IPS DF 19.7 (cell line): ENCODE measurements at places on chromosomes 16 and 17.

DNA sequence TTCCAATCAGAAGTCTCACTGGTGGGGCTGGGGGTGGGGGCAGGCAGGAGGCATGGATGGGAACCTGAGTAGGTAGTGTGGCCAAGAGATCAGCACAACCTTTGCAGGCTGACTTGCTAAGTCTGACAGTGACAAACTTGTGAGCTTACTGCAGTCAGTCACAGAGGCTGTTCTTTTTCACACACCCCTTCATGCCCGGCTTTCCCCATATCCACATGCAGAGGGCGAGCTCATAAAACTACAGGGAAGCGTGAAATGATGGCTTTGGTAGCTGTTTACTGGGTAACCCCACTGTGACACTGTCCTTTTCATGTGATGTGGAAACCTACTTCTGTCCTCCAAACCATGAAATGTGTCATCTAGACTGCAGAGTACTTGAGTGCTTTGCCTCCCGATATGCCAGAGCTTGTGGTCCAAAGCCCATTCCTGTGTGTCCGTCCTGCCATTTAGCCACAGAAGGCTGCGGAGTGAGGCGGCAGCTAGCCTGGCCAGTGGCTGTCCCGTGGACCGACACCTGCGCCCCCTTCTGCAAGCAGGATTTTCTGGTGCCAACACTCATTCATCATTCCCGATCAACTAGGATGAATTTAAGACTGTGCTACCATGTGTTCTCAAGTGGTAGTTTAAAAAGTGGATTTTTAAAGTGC, 9.8 kb downstream of the GEMIN4 start:
- DNase-seq, result no peak

DNA sequence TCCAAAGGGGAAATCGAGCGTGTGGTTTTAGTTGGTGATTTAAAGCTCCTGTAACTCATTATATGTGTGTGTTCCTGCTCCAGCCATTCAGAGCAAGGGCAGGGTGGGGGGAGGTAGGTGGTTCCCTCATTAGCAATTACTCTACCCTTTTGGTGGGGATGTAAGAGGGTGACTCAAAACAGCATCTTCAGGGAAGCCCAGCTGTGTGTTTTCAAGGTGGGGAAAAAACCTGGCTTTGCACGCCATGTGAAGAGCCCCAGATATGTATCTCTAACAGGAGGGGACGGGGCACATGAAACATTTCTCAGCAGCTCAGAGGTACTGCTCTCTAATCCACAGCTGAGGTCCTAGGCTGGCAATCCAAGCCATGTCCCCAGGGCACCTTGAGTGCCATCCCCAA, 241.3 kb upstream of the ZFHX3 start:
- DNase-seq, result no peak

- no peak for DNase-seq
Measured at GRCh38 chr16:22423716-22424115, 49.3 kb upstream of the CDR2 start.

- no peak for DNase-seq
Measured at GRCh38 chr17:77693301-77693700, 265.2 kb upstream of the TNRC6C start.

- DNase-seq, result no peak
Measured at GRCh38 chr17:79776376-79777119, 1.4 kb upstream of the CBX2 start.

GRCh38 chr17:45347444-45347843, 30.6 kb upstream of the MAP3K14 start:
- DNase-seq, result no peak

DNA sequence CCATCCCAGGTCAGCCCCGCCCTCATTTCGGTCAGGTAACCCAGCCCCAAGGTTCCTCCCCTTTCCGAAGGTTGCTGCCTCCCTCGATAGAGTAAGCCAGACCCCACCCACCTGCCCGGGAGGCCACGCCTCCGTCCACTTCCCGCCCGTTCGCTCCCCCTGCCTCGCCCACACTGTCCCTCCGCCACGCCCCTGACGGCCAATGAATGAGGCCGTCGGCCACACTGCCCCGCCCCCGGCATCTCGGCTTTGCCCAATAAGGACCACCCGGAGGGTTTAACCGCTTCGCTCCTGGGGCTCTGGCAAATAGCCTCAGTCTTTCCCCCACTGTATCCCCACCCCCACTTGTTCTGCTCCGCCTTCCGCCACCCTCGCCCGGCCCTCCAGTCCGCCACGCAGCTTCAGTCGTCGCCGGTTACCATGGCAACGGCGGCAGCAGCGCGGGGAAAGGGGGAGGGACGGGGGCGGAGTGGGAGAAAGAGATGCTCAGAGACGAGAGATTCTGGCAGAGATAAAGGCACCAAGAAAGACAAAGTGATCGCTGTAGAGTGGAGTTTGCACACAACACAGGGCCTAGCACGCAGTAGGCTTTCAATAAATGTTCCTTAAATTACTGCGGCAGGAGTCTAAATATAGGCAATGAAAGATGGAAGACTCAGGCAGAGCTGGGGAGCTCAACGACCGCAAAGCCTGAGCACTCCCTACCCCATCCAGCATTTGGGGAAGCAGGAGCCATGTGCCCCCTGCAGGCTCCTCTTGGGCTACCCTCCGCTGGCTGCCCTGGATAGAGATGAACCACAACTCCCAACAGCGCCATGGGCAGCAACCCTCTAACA, 5.1 kb downstream of the DLG4 start:
- peak; percentile 94 for DNase-seq

DNA sequence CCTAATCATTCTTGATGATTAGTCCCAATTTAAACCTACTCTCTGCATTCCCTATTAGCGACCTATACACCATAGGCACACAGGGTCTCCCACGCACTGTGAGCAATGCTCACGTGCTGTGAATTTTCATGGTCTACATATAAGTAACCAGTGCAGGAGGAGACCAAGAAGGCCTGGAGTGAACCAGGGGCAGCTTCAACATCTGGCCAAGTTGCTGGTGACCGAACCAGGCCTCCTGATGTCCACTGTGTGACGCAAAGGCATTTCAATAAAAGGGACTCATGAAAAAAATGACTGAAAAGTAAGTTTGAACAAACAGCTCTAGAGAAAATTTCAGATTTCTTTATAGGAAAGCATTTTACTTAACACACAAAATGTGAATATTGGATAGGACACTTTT, 107.0 kb downstream of the ZFHX3 start:
- no peak for DNase-seq

- DNase-seq, result no peak
Measured at GRCh38 chr17:68803164-68803929, 151.8 kb downstream of the ABCA8 start.

DNA sequence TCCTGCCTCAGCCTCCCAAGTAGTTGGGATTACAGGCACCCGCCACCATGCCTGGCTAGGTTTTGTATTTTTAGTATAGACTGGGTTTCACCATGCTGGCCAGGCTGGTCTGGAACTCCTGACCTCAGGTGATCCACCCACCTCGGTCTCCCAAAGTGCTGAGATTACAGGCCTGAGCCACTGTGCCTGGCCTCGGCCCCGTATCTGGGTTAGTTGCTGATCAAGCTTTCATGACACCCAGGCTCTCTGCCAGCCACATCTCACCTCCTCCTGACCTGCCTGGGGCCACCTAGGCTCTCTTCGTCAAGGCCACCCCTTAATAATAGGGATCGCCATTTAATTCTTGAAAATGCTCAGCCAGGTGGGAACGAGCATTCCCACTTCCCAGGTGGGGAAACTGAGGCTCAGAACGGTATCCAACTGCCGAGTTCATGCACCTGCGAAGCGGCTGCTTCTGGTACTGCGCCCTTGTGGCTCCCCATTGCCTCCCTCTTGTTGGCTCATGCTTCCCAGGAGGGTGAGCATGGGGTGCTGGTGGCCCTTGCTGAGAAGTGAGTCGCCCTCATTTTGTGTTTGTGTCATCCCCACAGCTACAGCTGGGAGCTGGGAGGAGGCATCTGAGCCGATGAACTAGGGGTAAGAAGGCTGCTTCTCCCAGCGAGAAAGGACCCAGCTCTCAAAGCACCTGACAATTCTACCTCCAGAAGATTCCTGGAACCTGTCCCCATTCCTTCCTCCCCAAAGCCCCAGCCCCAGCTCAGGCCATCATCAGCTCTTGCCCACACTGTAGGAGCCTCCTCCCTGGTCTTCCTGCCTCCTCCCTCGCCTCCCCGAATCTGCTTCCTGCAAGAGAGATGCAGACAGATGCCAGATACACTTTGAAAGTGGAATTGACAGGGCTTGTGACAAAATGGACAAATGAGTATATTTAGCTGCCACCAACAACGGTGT, 17.3 kb upstream of the SNN start:
- no peak for DNase-seq

GRCh38 chr16:49464093-49464492, 90.5 kb downstream of the C16orf78 start:
- DNase-seq, result no peak

DNA sequence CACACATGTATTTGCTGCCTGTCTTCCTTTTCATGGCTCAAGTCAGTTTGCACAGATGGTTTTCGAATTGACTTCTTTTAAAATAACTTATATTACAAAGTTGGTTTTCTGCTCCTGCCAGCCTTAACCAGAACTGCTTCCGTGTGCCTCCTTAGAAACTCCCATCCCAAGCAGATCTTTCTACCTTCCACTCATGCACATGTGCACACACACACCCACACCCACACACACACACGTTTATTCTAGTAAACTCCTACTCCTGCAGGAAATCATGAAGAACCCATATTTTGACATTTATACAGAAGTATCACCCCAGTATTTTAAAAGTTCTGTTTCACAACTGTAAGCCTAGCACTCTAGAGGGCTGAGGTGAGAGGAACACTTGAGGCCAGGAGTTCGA, 329.5 kb upstream of the SOX9 start:
- no peak for DNase-seq

GRCh38 chr17:77391668-77392375, 251.1 kb downstream of the SEC14L1 start:
- DNase-seq, result no peak

DNA sequence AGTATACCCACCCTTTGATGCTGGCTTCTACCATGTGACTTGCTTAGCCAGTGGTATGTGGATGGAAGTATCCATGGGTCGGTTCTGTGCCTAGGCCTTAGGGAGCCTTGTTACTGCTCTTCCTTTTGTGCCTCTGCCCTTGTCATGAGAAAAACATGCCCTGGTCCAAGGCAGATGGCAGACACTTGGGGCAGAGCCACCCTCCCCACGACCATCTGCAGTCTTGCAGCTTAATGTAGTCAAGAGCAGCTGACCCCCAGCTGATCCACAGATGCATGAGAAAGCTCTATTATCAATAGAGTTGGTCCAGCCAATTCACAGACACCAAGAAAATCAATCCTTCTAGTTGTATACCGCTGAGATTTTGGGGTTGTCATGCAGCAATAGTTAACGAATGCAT, 95.7 kb downstream of the SLC39A11 start:
- no peak for DNase-seq

DNA sequence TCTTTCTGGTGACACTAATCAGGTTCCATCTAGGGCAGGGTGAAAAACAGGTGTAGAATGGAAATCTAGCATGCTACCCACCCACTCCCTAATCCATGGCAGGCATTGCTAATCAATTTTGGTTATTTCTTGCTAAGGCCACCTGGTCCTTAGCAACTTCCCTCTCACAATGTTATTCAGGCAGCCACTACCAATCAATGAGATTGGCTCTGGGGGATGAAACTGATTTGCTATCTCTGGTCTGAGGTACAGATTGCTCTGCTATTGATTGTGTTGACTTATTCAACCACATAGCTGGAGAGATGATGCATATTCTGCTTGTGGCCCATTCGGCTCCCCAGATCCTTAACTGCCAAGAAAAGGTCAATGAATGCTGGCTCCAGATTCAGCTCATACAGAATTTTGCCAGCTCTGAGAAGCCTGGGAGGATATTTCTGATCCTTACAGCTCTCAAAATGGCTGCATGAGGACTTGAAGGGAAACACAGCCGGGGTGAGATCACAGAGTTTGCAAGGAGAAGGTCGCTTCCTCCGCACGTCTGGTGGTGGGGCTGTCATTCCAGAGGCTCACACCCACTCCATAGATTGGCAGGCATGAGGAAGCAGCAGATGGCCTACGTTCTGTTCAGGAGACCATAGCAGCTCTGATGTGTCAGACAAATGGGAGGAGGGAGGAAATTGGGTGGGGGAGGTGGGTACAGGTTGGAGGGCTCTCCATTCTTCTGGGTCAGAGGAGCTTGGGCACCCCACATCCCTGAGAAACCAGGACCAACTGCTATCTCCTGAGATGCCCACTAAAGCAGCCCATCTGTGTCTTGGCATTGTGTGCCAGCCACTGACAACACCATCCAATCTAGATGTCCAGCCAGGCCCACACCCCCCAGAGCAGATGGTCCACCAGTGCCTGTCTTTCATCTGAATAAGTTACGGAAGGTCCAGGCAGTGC, 22.3 kb downstream of the SEZ6 start:
- DNase-seq, result no peak

GRCh38 chr16:86579268-86580062, 1.1 kb downstream of the FOXL1 start:
- DNase-seq, result no peak

- no peak for DNase-seq
Measured at GRCh38 chr16:89216315-89217137, 977 bp upstream of the ZNF778 start.

DNA sequence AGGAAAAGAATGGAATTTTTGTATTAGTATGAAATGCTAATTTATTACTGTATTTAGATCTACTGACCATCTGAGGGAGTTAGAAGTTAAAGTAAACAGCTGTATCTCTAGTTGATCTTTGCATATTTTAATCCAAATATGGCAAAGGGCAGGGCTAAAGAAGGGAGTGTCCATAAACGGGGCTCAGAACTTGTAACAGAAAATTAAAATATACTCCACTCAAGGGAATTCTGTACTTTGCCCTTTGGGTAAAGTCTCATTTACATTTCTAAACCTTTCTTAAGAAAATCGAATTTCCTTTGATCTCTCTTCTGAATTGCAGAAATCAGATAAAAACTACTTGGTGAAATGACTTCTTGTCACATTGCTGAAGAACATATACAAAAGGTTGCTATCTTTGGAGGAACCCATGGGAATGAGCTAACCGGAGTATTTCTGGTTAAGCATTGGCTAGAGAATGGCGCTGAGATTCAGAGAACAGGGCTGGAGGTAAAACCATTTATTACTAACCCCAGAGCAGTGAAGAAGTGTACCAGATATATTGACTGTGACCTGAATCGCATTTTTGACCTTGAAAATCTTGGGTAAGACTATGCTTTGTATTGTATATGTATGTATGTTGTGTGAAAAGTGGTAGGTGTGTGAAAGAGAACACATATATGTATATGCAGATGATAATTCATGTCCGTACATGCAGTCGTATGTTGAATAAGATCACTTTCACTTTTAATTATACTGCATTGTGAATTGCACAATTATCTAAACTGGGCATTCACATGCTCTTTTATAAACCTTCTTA, at the start of gene ASPA:
ASPA (plus strand) TSS at position 186 of the 799 bp plus-strand sequence; CDS start at position 349, 163 bp downstream.
- no peak for DNase-seq

DNA sequence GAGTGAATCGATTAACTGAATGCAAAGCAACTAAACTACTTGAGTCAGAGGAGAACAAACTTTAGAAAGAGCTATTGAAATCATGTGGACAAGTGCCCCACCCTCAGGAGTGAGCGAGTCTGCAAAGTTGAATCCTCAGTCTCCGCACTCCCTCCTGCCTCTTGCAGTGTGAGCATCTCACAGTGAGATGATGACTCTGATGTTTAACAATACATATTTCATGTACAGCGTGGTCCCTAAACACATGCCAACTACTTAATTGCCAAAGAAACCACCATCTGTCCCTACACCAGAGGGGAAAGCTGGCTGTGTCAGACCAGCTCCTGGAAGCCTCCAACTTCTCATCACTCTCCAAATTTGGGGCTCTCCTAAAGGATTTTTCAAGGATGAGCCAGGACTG, 31.2 kb downstream of the PIMREG start:
- DNase-seq, result no peak

GRCh38 chr16:52254746-52255145, 292.2 kb downstream of the TOX3 start:
- DNase-seq, result no peak

- peak; percentile 75 for DNase-seq
Measured at GRCh38 chr16:57984443-57985203, 13.7 kb upstream of the CNGB1 start.
